ENCODE measurements at places on chromosomes 16 and 17.

DNA sequence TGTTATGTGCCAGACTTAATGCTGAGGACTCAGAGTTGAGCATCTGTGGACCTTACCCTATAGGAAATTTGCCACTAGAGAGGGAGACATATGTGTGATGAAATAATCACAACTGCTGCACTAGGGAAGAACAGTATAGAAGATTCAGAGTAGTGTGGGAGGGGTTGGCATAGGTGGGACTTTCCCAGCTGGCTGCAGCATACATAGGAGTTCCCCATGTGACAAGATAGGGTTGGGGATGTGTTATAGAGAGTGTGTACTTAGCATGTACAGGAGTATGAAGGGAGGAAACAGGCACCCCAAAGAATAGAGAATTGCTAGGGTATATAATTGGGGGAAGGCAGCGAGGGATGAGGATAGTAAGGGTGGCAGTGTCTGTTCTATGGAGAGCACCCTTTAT is 2.9 kb downstream of the NUP93 start:
- peak; percentile 11 for DNase-seq

GRCh38 chr16:66832661-66833305 is 2.0 kb upstream of the NAE1 start:
- no peak for DNase-seq

GRCh38 chr16:69838489-69838888 is 76.4 kb downstream of the WWP2 start:
- DNase-seq = no peak

DNA sequence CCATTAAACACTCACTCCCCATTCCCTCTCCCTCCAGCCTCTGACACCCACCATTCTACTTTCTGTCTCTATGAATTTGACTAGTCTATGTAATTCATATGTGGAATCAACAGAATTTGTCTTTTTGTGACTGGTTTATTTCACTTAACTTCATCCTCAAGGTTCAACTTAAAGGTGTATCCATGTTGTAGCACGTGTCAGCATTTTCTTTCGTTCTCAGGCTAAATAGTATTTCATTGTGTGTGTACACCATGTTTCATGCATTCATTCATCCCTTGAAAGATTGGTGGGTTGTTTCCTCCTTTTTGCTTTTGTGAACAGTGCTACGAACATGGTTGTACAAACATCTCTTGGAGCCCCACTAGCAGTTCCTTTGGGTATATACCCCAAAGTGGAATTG is 36.0 kb downstream of the ATP2C2 start:
- no peak for DNase-seq

GRCh38 chr16:7745276-7745675 is 412.6 kb downstream of the RBFOX1 start:
- DNase-seq = no peak

GRCh38 chr16:17557949-17558348 is 87.2 kb upstream of the XYLT1 start:
- no peak for DNase-seq

DNA sequence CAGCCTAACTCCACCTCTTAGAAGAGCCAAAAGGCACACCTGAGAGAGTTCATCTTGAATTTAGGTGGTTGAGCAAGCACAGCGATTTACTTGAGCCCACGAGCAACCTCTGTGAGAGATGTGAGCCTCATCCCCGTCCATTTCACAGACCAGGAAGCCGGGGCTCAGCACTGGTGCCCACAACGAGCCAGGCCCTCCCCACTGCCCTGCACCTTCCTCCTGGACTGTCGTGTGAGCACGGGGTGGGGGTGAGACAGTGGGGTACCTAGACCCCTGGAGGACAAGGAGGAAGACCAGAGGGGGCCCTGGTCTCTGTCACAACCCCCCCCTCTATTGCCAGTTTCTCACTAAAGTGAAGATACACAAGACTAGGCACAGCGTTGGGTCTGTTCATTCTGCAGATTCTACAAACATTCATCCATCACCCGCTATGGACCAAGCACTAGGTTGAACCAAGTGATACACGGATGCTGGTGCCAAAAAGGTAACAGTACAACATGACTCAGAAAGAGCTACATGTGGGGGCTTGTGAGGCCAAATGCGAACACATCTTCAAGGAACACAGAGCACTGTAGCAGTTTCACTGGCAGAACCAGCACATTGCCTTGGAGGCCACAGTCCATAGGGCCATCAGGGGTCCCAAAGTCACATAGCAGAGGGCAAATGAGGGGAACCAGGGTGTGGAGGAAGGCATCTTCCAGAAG is 231.9 kb downstream of the PARN start:
- DNase-seq = no peak

DNA sequence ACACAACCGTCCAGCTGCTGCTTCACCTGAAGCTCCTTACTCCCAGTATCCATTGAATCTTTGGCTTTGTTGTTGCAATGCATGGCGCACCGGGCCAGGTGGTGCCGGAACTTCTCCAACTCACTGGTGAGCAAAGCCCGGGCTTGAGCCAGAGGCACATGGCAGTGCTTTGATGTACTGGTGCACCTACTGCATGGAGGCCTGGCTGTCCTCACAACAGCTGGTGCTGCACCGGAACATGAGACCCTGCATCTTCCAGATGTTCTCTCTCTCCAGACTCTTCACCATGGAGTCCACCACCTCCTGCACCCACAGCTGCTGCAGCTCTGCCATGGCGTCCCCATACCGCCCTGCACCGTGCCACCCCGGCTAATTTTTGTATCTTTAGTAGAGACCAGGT is 10.2 kb downstream of the TACO1 start:
- DNase-seq = no peak

GRCh38 chr16:89383095-89384003 is 107.0 kb downstream of the ANKRD11 start:
- no peak for DNase-seq

DNA sequence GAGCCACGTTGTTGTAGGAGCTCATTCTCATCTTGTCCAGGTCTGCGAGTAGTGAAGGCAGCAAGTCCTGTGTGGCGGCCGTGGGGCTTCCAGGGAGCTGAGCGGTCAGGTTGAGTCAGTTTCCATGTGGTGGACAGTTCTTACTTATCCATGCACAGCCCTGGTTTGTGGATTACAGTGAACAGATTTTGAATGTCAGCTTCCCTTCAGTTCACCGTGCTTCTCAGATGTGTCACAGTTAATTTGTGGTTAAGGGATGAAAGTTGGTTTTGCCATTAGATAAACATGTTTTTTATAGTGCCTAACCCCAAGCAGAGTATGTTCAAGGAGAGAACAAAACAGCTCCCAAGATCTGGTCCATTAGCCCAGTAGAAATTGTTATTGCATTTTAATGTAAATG is 103.1 kb downstream of the RPTOR start:
- no peak for DNase-seq

DNA sequence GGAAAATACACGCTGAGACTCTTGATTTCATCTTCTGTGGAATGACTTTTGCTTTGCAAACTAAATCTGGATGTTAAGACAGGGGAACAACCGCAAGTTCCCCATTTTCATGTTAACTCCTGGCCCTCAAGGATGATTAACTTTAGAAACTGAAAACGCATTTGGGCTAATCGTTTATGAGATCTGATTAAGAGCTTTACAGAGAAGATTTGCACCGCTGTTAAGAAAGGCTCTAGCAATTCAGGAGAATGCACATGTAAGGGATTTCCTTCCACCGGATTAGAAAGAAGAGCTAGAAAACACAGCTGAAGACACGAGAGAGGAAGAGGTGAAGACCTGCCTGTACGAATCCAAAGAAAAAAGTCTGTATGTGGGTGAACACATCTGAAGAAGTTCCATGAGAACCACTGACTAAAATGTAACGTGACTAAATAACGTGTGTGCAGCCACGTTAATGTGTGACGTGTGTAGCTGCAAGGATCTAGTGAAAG is 106.4 kb downstream of the YPEL2 start:
- DNase-seq = no peak

- no peak for DNase-seq
Observed at GRCh38 chr16:1945559-1946391, 2.8 kb upstream of the MSRB1 start.

DNA sequence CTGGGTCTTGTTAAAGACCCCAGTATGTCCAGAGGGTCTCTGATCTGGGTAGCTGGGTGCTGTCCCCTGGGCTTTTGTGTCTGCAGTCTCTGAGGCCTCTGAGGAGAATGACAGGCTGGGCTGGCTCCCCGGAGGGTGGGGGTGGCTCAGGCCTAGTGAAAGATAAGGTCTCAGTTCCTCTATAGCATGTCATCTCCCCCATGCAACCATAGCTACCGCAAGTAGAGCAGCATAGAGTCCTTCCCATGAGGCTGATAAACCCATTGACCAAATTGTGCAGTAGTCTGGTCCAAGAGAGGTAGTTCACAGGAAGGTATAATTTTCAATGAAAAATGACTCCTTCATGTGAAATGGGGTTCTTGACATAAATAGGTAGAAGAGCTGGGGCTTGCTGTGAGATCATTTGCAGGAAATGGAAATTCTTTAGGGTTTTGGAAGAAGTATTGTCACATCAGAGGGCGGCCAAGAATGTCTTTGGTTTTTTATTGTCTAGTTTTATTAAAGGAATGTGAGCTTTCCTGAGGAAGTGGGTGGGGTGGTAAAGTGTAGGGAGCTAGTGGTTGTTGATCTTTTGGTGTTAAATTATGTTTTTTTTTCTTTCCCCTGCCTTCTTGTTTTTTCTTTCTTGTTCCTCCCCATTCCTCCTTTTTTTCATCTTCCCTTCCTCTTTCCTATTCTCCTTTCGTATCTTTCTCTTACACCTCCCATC is 21.0 kb downstream of the SLC7A6OS start:
- DNase-seq = no peak

- no peak for DNase-seq
Observed at GRCh38 chr16:23914946-23915530, 79.3 kb downstream of the PRKCB start.

DNA sequence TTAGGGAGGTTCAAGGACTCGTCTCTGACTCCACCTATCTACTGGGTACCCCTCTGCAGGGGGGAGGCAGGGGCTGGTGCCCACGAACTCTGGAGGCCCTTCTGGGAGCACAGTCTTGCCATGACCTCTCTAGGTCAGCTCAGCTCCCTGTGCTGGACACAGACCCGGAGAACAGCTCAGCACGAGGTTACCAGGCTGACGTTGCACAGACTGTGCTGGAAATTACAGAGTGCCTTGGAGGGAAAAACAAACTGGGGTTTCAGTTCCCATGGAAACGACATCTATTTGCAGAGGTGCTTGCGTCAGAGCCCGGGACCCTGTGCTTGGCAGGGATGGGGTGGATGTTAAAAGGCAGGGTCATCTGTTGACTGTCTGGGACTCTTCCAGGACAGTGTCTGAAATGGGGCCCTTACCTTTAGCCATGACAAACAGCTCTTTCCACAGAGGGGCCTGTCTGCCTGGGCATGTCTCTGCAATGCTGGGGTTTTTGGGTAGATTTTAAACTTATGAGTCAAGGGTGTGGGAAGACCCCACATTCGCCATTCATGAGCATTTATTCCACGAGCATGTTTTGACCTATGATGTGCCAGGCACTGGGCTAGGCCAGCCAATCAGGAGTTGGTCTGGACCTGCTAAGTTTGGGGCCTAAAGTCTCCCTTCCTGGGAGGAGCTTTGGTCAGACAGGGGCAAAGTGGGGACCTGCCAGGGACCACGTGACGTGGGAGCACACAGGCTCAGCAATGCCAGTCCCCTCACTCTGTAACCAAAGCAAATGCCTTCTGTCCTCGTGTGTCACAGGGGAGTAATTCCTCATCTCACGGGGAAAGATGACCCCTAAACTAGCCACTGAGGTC is 22.5 kb downstream of the CCR7 start:
- no peak for DNase-seq

DNA sequence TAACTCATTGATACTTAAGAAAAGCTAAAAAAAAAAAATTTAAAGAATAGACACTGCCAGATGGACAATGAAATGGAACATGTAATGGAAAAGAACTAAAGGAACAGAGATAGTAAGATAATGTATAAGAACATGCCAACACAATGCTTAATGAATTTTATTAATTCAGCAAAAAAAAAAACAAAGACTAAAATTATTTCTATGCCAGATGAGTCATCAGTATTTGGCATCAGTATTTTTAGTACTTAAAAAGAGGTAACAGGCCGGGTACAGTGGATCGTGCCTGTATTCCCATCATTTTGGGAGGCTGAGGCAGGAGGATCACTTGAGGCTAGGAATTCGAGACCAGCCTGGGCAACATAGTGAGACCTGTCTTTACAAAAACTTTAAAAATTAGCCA is 168.5 kb downstream of the CYB561 start:
- DNase-seq = no peak

DNA sequence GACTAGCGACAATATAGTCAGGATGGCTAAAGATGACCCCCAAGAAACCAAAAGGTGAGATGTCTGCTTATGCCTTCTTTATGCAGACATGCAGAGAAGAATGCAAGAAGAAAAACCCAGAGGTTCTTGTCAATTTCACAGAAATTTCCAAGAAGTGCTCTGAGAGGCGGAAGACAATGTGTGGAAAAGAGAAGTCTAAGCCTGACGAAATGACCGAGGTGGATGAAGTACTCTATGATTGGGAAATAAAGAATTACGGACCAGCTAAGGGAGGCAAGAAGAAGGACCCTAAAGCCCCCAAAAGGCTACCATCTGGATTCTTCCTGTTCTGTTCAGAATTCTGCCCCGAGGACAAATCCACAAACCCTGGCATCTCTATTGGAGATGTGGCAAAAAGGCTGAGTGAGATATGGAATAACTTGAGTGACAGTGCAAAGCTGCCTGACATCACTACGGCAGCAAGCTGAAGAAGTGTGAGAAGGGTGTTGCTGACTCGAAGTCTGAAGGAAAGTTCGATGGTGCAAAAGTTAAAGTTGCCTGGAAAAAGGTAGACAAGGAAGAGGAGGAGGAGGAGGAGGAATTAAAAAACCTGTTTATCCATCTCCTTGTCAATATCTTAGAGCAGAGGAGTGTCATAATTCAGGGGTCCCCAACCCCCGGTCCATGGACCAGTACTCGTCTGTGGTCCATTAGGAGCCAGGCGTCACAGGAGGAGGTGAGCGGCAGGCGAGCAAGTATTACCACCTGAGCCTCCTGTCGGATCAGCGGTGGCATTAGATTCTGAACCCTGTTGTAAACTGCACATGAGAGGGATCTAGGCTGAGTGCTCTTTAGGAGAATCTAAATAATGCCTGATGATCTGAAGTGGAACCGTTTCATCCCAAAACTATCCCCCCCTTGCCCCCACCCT is 25.1 kb upstream of the ADGRG1 start:
- no peak for DNase-seq

- no peak for DNase-seq
Observed at GRCh38 chr17:3502466-3502865, 26.7 kb downstream of the ASPA start.

DNA sequence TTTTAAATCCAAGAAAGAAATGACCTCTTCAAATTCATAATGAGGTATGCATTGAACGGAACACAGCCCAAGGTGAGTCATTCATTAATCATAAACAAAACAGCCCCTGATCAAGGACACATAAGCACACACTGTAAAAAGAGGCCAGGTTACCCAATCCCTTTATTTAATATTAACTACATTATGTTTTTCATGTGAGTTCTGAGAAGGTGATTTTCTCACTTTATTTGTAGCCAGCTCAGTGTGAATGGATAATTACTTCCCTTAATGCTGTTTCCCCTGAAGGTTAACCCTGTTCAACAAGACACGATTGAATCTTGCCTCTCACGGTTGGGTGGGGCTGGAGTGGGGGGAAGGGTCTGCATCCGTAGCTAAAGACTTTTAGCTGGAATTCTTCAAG is 257.3 kb upstream of the SALL1 start:
- DNase-seq = no peak
